ENCODE measurements at places on chromosomes 12 and 14. TPM values are rescaled to one million over a fixed set of nuclear protein-coding genes. Genes with fewer than 3 reads are reported as not detected.

OR6C2 gene
- not detected for total RNA-seq

RIMKLB gene
- 27.3 TPM for total RNA-seq

BHLHE41 gene
- total RNA-seq = 0.55 TPM

DNA sequence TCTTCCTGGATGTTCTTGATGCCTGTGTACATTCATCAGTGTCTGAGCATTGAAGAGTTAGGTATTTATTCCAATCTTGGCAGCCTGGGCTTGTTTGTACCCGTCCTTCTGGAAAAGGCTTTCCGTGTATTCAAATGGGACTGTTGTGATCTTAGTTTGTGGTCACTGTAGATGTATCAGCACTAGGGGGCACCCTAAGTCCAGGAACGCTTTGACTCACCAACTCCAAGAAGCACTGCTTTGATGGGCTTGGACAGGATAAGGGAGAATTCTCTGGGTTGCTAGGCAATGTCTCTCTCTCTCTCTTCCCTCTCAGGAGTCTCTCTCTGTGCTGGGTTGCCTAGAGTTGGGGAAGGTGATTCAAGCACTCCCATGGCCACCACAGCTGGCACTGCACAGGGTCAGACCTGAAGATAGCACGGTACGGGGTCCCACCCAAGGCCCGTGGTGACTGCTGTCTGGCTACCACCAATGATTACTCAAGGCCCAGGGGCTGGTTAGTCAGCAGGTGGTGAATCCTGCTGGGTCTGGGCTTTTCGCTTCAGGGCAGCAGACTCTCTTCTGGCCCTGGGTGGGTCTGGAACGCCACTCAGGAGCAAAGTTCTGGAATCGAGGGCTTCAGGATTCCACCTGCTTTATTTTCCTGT is 211.1 kb upstream of the RGS6 start:
- no peaks in the 10 kb centered on the region for H3K27me3 ChIP-seq
- no peak for DNase-seq
- no peaks in the 10 kb centered on the region for H3K4me1 ChIP-seq
- H3K36me3 ChIP-seq = peaks cover 19% of the 10 kb centered on the region

DNA sequence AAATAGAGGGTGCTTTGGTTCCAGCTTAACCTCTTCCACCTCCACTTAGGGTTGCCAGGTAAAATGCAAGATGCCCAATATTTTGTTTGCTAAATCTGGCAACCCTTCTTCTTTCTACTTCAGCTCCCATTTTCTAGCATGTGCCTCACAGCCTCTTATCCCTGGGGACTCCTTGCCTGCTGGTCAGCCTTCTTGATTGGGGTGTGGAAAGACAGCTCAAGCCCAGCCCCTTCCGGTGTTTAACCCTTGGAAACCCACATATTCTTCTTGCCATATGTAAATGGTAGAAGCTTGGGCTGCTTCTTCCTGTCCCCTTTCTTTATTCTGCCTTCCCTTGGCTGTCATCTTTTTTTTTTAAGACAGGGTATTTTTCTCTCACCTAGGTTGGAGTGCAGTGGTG is 5.7 kb downstream of the SPIC start:
- no peaks in the 10 kb centered on the region for H3K27me3 ChIP-seq
- H3K36me3 ChIP-seq = no peaks in the 10 kb centered on the region
- no peaks in the 10 kb centered on the region for H3K4me1 ChIP-seq
- no peak for DNase-seq
- no peak overlapping the region for H3K4me3 ChIP-seq

DNA sequence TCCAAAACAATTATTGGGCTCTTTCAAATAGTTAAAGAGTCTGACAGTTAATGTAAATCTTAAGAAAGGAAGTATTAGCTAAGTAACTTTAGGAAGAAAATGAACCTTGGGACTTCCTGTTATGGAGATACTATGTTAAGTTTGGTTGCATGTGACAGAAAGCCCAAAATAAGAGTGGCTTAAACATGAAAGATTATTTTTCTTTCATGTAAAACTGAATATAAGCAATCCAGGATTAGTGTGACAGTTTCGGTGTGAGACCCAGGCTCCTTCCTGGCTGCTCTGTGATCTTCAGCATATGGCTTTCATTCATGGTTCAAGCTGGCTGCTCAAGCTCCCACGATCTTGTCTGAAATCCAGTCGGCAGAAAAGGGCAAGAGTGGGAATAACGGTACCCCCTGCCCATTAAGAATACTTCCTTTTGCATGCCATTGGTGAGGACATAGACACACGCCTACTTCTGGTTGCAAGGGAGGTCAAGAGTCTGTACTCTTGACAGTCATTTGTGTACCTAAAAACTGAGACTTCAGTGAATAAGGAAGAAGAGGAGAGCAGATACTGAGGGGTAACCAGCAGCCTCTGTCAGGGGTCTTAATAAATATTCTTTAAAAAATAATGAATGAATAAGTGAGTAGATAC is 2.2 kb upstream of the RPAP3 start:
- no peaks in the 10 kb centered on the region for H3K27me3 ChIP-seq
- H3K4me3 ChIP-seq = no peak overlapping the region
- DNase-seq = no peak

DNA sequence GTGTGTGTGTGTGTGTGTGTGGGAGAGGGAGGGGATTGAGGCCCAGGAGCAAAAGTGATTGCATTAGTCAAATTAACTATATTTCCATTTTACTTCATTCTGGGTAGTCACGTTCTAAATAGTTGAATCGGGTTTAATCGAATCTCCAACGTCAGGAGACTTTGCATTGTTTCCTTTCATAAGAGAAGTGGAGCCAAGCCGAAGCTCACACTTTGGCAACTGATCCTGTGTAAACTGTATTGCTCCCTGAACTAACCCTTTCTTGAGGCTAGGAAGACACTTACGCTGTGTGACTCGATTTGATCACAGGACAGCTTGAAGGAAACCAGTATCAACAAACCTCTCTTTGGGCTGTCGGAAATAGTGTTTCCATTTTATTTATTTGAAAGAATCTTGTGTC is 363.4 kb upstream of the ATP2B1 start:
- no peaks in the 10 kb centered on the region for H3K27me3 ChIP-seq
- DNase-seq = no peak
- no peak overlapping the region for H3K4me3 ChIP-seq
- H3K27ac ChIP-seq = no peak overlapping the region
- peaks cover 19% of the 10 kb centered on the region for H3K4me1 ChIP-seq

DNA sequence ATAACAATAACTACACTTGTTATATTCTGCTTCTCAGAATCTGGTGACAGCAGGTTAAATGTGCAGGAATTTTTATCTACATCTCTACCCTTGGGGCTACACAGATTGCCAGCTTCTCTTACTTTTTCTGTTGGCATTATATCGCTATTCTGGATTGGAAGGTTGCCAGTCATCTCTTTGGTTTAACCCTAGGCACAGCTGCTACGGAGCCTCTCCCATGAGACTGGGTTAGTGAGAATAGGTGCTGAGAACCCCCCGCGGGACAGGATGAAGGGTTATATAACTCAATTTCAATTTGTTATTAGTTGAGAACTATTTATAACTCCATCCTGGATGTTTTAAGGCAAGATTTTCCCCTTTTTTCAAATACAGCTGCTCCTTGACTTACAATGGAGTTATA is 73.1 kb downstream of the ACADS start:
- H3K4me1 ChIP-seq = peaks cover 9% of the 10 kb centered on the region
- H3K27me3 ChIP-seq = no peaks in the 10 kb centered on the region
- H3K4me3 ChIP-seq = no peak overlapping the region

GRCh38 chr12:83960767-83961166 is 951.8 kb downstream of the SLC6A15 start:
- no peak for DNase-seq
- no peaks in the 10 kb centered on the region for H3K36me3 ChIP-seq
- H3K27me3 ChIP-seq = no peaks in the 10 kb centered on the region
- no peak overlapping the region for H3K27ac ChIP-seq
- H3K4me1 ChIP-seq = no peaks in the 10 kb centered on the region

GRCh38 chr12:8157484-8158198 is 826 bp downstream of the ZNF705A start:
- no peak for DNase-seq
- H3K36me3 ChIP-seq = no peaks in the 10 kb centered on the region
- H3K27ac ChIP-seq = no peak overlapping the region
- H3K4me3 ChIP-seq = no peak overlapping the region
- H3K27me3 ChIP-seq = no peaks in the 10 kb centered on the region

Measured in CD4-positive, alpha-beta memory T cell (primary cell).